ENCODE measurements at places on chromosomes 6 and 20. TPM values are rescaled to one million over a fixed set of nuclear protein-coding genes. Genes with fewer than 3 reads are reported as not detected.

DNA sequence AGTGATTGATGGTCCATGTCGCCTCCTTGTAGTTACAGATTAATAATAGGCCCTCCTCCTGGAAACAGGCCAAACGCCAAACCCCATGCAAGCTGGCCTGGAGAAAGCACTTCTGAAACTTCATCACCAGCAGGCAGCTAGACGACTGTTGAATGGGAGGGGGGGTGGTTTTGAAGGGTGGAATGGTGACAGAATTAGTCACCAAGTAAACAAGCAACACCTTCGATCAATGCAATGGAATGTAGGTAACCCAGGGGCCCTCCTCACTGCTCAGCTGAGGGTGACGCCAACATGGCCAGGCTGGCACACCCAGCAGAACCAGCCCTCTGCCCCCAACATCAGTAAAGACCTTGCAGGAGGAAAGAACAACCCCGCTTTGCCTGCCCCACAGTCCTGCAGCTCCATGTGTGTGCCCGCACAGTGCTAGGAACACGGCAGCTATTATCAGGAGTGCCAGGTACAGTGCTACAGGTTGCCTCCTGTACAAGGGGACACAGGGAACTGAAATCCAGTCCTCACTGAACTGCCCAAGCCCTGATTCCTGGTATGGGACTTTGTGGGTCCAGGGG lies 2.7 kb downstream of the BCAS1 start:
- DNase-seq = peak; percentile 82

MYL9 gene
- 156 TPM for total RNA-seq

PRDM13 gene
- not detected for total RNA-seq

- no peak for DNase-seq
Observed at GRCh38 chr6:134602123-134602522, 284.2 kb upstream of the SGK1 start.

CENPB gene
- 76.4 TPM for total RNA-seq

C6orf47 gene
- total RNA-seq = 30.2 TPM

NCOA6 gene
- 46.4 TPM for total RNA-seq

MOCS1 gene
- total RNA-seq = 28.3 TPM

MBOAT1 gene
- total RNA-seq = 85.3 TPM

GRCh38 chr20:48574383-48574782 lies 253.4 kb downstream of the PREX1 start:
- no peak for DNase-seq

TAF4 gene
- total RNA-seq = 18.9 TPM

DNMT3B gene
- 0.55 TPM for total RNA-seq

- no peak for DNase-seq
Observed at GRCh38 chr20:25355011-25355595, 35.5 kb downstream of the ABHD12 start.

DNA sequence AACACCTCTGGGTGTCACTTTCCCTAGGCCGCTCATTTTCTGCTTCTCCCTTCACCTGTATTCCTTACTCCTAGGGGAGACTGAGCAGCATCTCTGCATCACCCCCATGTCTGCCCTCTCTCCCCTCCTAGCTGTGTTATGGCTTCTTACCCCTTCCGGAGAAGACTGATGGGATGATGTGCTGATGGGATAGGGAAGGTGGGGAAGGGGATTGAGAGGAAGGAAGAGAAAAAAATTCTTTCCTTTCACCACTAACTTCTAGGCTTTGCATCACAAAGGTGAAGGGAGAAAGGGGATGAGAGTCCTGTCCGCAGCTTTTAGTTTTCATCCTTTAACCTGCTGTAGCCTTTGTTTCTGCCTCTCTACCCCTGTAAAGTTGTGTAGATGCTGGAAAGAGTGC lies 26.7 kb downstream of the AKAP7 start:
- no peak for DNase-seq

SSTR4 gene
- not detected for total RNA-seq

DNA sequence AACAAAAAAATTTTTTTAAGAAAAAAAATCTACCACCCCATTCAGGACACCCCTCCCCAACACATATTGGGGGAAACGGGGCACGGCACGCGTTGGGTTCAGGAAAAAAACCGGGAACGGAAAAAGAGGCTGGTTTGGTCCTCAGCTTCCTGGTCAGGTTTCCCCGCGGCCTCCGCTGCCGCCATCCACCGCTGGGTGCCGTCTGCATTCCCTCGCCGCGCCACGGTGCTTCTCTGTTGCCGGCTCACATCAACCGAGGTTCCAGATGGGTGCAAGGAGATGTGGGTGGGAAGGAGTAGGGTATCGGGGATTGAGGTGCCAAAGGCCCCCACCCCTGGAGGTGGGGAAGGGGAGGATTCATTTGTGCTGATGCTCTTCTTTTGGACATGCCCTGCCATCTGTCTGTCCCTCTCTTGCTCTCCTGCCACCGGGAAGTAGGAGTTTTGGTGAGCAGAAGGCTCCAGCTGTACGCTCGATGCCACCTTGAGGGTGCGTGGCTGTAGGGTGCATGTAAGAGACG lies 5.8 kb downstream of the MCCD1 start:
- no peak for DNase-seq

GRCh38 chr6:15425947-15426346 lies 180.1 kb downstream of the JARID2 start:
- DNase-seq = no peak

C6orf132 gene
- 44.4 TPM for total RNA-seq

DNA sequence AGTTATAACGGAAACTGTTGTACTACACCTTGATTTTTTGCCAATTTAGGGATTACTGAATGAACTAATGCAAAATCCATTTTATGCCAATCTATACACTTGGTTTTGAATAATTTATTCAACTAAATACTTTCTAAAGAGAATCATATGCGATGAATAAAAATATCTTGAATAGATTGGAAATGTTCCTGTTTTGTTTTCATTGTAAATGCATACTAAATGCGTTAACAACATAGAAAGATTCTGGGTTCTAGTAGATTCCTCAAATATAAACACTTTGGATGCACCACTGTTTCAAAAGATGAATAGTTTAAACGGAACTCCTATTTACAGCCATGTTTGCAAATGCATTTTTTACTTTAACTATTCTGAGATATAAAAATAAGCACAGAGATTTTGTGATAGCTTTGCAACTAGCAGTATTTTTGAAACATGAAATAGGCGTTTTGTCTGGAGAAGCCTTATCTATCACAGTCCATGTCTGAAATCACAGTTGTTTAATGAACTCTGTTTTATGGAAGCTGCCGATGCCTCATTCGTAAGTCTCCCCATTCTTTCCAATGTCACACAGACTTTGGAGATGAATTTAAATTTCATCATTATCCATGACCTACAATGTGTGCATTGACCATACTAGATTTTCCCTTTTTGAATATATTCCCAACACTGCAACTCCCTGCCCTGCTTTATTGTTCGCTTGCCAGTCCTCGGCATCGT lies 277.7 kb upstream of the QKI start:
- DNase-seq = no peak

DNA sequence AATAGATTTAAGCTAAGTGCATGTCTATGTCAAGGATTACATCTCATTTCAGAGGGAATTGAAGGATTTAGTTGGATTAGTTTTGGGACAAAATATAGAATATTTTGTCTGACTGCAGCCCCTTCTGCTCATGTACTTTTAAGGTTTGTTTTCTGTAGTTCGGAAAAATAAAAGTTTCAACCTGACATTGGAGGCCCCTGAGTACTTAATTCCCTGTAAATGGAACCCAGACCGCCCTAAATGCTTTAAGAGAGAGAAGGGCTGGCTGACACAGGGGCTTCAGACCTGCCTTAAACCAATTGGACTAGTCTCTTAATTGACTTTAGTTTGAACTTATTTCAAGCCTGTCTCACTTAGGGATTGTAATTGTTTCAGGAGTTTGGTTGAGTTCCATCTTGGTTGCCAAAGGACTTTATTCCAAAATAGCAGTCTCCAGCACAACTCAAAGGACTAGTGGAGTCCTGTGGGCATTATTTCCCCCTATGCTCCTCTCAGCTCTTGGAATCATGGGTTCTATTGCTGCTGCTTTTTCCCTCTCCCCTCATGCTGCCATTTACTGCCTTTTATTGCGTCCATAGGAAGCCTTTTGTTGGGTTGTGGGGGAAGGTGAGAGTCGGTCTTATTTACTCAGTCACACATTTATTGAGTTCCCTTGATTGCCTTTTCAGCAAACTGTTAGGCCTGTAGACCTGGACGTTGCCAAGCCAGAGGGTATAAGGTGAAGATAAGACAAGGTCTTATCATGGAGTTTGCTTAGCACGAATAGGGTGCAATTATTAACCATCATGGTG lies 14.5 kb downstream of the BRD2 start:
- DNase-seq = no peak

DNA sequence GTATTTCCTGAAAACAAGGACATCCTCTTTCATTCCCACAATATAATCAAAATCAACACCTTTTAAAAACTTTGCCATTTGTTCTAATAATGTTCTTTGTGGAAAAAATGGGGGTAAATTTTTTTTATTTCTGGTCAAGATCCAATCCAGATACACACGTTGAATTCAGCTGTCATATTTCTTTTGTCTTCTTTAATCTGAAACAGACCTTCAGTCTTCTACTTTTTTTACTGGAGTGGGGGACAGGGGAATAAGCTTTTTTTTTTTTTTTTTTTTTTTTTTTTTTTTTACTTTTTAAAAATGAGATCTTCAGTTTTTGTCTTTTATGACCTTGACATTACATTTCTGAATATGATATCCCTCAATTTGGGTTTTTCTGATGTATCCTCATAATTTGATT lies 69.1 kb downstream of the SCAND1 start:
- DNase-seq = no peak

SF3B5 gene
- 187 TPM for total RNA-seq

DNA sequence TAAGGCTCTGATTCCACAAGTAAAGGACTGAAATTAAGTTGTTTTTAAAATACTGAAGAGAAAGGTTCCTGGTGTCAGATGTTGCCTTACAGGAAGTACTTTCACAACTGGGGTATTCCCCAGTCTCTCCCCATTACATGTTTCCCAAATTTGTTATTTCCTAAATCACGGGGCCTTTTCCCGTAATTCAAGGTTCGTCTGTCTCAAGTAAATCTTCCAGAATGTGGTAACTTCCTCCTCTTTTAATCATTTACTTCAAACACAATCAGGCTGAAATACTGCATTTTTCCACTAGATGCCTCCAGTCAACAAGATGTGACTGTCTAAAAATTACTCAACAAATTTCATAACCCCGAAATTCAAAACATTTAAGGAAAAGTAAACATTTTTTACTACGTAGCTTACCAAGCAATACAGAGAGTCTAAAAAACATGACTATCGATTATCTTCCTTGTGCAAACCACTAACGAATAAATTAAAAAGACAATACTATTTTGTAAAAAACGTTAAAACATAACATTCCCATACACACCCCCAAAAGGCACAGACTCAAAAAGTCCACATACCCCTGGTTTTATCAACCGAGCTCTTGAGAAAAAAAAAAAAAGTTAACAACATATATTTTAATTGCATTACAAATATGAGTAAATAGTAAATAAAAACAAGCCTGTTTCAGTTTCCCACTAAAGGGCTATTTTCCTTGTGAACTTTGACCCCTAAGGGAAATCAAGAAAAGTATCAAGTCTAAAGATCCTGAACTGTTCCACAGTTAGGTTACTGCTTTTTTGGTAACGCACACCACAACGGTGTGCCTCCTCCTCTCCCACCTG lies 1.7 kb downstream of the SOD2 start:
- no peak for DNase-seq

- DNase-seq = no peak
Observed at GRCh38 chr6:28643017-28643740, 117.5 kb downstream of the GPX5 start.

- DNase-seq = no peak
Observed at GRCh38 chr6:103114582-103114981, 1721.1 kb downstream of the GRIK2 start.

All from transverse colon (tissue), 4 donors.